ENCODE measurements at places on chromosomes 12 and 14.

DNA sequence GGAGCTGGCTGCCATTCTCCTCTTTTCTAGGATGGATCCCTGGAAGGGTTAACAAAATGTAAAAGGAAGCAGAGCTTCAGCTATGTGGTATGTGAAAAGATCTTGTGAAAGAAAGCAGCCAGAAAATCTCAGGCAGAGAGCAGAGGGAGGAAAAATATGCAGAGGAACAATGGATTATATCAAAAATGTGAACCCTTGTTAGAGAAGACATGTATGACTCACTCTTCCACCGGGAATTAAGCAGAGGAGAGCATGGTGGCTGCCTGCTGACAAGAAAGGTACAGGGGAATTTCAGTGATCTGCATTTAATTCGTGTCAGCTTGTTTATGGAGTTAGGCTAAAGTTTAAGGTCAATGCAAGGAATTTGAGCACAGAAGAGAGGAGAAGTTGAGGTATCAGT, 46.3 kb downstream of the KCNA1 start:
- DNase-seq = no peak

DNA sequence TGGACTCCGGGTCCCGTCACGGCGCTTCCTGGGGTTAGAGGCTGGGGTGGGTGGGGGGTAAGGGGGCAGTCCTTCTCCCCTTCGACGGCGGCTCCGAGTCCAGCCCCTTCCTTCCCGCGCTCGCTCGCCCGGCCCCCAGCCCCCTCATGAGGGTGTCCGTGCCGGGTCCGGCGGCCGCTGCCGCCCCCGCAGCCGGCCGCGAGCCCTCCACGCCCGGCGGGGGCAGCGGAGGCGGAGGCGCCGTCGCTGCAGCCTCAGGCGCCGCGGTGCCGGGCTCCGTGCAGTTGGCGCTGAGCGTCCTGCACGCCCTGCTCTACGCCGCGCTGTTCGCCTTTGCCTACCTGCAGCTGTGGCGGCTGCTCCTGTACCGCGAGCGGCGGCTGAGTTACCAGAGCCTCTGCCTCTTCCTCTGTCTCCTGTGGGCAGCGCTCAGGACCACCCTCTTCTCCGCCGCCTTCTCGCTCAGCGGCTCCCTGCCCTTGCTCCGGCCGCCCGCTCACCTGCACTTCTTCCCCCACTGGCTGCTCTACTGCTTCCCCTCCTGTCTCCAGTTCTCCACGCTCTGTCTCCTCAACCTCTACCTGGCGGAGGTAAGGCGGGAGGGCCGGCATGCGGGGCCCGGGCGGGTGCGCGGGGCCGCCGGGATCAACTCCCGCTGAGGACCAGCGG, 500 bp downstream of the GPR137C start:
- DNase-seq = no peak

GRCh38 chr14:80212023-80212397, 706 bp upstream of the DIO2 start:
- DNase-seq = no peak

- no peak for DNase-seq
Measured at GRCh38 chr12:75011120-75011519, 198.5 kb downstream of the KCNC2 start.

DNA sequence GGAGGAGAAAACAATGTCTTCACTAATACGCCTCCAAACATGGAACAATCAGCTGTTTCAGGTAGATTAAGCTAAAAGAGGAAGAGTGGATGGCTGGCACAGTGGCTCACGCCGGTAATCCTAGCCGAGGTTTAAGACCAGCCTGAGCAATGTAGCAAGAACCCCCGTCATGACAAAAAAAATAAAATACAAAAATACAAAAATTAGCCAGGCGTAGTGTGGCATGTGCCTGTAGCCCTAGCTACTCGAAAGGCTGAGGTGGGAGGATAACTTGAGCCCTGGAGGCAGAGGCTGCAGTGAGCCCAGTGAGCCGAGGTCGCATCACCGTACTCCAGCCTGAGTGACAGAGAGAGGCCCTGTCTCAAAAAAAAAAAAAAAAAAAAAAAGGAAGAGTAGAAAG, 1.2 kb upstream of the MED13L start:
- no peak for DNase-seq

DNA sequence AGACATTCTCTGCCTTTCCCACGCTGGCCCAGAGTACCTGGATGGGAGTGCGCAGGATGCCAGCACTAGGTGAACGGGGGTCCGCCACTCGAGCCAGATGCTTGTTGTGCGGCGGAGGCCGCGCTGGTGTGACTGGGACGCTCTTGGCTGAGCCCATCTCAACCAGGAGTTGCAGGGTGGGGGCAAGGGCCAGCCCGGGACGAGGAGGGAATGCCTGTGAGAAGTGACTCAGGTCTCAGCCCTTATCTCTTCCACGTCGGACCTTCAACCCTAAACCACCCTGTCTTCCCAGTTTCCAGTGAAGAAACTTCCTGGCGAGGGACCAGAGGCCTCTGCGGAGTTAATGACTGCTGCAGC, 312 bp downstream of the CDCA3 start:
- DNase-seq = no peak

DNA sequence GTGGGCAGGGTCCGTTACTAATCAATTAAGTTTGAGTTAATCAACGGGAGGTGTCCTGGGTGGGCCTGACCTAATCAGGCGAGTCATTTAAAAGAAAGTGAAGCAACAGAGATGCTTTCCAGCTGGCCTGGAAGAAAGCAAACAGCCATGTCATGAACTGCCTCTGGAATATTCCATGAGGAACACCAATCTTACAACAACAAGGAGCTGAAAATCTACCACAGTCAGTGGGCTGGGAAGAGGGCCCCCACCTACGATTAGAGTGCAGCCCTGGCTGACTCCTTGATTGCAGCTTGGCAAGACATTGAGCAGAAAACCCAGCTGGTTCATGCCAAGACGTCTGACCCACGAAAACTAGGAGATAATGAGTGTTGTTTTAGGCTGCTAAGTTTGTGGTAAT, 56.2 kb downstream of the SSPN start:
- DNase-seq = no peak

- no peak for DNase-seq
Measured at GRCh38 chr14:53955671-53956426, 776 bp downstream of the BMP4 start.

GRCh38 chr14:99055816-99056215, 216.2 kb downstream of the BCL11B start:
- DNase-seq = no peak

DNA sequence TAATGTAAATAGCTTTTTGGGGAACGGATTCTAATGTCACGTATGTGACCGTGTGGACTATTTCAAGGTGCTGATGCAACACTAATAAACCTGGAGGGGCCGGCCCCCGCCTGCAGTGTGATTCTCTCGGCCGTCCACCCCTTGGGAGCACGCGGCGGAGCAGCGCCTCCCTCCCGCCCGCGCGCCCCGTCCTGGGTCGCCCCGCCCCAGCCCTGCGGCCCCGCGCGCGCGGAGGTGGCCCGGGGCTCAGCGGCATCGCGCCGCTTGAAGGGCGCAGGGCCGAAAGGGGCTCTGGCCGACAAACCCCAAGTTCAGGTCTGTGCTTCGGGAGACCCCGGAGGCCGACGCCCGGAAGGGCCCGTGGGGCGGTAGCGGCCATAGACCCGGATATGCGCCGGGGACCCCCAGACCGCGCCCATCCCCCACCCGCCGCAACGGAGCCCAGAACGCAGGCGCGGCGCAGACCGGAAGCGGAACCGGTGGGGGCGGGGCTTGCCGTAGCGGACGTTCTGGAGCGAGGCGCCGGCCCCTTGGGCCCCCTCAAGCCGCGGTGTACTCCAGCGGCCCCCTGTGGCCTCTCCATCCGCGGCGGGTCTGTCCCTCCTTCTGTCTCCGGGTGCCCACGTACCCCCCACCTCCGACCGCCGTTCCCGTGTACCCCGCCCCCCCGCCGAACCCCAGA, at the start of gene TEX22:
TSS of gene TEX22 (plus strand) at position 495 of the 682 bp plus-strand sequence. CDS start 803 bp downstream, outside the sequence.
- peak; percentile 48 for DNase-seq

Measured in GM12864 (cell line).